ENCODE measurements at places on chromosomes 12 and 14.
A peak's percentile ranks its signal among the peaks of the same experiment; 100 is the strongest.

DNA sequence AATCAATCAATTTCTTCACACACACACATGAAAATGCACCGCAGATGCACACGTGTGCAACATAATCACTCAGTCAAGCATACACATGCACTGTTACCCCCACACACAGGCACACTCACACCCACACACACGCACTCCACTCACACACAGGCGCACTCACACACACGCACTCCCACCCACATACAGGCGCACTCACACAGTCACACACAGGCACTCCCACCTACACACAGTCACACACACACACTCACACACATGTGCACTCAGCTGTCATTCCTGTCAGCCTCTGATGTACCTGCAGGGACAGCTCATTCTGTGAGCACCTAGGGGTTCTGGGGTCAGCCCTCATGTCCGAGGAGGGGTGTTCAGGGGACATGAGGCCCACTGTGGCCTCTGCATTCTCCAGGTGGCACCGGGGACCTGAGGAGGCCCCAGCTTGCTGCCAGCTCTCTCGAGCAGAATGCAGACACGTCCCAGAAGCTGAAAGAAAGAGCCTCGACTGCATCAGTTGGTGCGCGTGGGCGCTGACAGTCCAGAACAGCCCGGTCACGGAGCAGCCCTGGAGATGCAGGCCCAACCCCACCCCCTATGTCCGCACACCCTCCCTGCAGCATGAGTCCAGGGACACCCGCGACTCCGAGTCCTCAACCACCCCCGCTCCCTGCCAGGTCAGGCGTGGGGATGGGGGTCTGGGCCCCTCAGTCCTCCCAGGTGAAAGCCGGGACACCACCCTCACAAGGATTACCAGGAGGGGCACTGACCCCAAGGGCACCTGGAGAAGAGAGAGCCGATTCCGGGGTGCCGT, 69.3 kb downstream of the NOC4L start:
- no peak for DNase-seq

- DNase-seq: no peak
Observed at GRCh38 chr12:21429994-21430393, 7.5 kb upstream of the PYROXD1 start.

GRCh38 chr12:18158774-18159557, 69.0 kb upstream of the RERGL start:
- DNase-seq: peak; percentile 39

- peak; percentile 61 for DNase-seq
Observed at GRCh38 chr14:54893151-54893760, 9.4 kb downstream of the GCH1 start.

DNA sequence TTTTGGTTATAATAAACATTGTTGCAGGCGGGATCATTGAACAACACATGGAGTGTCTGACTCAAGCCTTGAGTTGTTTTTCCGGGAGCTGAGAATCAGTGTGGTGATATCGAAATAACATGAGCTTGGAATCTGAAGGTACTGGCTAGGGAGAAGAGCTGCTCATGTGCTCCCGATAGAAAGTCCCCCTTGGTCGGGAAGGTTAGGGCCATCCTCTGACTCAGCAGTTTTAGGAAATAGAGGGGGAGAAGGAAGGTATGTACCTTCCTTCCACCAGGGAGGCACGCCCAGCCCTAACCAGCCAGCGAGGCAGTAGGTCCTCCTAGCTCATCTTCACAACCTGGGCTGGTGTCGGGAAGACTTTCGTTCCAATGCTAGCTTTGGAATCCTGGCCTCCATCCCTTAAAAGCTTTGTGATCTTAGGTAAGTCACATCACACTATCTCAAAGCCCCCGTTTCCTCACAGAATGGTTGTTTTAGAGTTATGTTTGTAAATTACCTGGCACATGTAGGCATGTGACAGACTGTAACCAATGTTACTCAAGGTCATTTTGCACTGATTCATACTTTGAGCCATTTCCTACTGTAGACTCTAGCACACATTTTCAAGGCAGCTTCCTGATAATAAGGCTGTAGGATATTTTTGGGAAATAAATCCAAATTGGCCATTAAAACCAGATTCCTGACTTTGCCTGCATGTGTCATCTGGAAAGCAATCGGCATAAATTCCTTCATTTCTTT, 1.9 kb upstream of the RAB35 start:
- DNase-seq: peak; percentile 25

DNA sequence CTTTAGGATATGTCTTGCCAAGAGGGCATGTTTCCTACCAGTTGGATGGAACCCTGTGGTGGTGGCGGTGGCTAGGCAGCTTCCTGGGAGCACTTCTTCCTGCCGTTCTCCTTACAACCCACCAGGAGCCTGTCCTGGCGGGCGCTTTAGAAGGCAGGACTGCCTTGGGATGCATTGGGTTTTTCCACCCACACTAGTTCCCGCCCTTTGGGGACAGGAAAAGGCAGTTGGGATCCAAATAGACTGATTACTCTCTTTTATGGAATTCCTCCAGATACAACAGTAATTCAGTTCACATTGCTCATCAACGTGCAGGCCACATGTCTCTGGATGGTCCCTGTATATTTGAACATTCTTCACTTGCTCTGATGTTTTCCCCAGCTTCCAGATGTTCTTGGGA, 305.7 kb upstream of the SSTR1 start:
- DNase-seq: peak; percentile 35

DNA sequence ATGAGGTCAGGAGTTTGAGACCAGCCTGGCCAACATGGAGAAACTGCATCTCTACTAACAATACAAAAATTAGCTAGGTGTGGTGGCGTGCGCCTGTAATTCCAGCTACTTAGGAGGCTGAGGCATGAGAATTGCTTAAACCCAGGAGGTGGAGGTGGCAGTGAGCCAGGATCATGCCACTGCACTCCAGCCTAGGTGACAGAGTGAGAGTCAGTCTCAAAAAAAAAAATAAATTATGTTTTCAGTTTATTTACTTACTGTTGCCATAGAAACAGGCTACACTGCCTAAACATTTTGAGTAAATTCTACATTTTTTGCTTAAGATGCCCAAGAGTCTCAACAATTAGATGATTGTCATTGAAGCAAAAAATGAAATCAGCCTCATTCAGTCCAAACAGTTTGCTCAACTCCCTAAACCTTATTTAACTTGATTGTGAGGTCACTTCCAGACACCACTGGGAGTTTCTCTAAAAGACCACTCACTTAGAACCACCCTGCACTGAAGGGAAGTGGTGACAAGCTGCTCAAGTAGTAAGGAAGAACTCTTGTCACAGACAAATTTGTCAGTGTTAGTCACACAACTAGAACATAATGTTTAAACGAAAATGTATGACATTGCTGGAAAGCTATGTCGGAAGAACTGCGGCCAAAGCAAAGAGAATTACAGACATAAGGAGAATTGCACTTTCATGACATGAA, 9.8 kb upstream of the GNPNAT1 start:
- DNase-seq: peak; percentile 56

GRCh38 chr14:77140359-77141213, 1.0 kb downstream of the ZDHHC22 start:
- no peak for DNase-seq

GRCh38 chr12:30898846-30899245, 27.7 kb upstream of the TSPAN11 start:
- no peak for DNase-seq

- DNase-seq: peak; percentile 55
Observed at GRCh38 chr12:63915105-63915800, 70.8 kb downstream of the SRGAP1 start.

GRCh38 chr12:6277982-6278438, 32.5 kb upstream of the PLEKHG6 start:
- no peak for DNase-seq

DNA sequence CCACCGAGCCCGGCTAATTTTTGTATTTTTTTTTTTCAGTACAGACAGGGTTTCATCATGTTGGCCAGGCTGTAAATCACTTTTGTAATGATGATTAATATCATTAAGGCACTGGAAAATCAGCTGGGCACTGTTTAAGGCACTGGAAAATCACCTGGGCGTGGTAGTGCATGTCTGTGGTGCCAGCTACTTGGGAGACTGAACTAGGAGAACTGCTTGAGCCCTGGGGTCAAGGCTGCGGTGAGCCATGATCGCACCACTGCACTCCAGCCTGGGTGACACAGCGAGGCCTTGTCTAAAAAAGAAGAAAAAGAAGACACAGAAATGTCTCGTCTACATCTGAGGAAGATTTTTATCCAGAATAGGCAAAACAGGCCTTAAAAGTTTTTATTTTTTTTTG, 12.7 kb downstream of the SLC11A2 start:
- DNase-seq: peak; percentile 55

DNA sequence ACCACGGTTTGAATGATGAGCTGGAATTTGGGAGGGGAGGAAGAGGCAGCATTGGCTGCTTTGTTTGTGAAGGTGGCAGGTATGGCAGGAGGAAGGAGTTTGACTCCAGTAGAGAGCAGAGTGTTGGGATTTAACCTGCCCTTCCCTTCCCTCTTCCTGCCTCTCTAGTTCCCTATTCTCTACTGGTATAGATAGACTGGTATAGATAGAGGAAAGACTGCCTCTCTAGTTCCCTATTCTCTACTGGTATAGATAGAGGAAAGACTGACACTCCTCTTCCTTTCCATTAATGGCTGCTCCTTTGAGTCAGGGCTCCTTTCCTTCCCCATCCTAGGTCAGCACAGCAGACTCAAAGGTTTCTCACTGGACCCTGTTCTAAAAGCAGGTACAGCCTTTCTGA, 8.4 kb upstream of the SYCP3 start:
- DNase-seq: no peak

GRCh38 chr12:43111608-43112007, 440.4 kb downstream of the ADAMTS20 start:
- no peak for DNase-seq

DNA sequence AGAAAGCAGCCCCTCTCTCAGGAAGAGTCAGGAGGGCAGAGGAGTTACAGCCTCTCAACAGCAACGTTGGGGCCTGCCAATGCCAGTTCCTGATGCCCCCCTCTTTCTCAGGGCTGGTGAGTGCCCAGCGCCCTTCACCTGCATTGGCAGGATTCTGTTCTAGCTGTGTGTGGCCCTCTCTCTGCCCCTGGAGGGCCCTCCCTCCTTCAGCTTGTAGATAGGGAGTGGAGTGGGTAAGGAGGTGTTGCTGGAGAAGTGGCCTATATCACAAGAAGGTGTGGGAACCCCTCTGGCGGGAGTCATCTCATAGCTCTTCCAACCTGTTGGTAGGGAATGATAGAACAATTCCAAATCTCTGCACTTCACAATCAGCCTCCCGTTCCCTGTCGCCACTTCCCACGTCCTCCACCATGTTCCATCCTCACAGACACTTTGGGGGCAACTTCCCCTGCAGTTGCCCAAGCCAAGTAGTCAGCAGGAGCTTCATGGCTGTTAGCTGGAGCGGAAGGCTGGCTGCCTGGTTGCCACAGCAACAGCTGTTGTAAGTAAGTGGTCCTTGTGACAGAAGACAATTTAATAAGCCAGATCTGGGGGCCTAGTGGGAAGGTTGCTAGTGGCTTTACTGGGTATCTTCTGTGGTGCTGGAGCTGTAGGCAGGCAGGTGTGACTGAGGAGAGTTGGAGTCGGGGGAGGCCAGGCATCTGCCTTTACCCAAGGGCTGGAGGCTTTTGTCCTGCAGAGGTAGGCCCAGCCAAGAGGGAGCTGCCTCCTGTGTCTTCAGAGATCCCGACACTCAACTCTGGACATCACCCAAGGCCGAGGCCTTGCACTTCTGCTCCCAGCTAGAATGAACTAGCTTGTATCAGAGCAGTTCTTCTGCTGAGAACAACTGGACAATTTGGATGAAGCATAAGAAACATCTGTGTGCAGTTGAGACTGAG, 38.4 kb downstream of the GALNT16 start:
- DNase-seq: no peak

DNA sequence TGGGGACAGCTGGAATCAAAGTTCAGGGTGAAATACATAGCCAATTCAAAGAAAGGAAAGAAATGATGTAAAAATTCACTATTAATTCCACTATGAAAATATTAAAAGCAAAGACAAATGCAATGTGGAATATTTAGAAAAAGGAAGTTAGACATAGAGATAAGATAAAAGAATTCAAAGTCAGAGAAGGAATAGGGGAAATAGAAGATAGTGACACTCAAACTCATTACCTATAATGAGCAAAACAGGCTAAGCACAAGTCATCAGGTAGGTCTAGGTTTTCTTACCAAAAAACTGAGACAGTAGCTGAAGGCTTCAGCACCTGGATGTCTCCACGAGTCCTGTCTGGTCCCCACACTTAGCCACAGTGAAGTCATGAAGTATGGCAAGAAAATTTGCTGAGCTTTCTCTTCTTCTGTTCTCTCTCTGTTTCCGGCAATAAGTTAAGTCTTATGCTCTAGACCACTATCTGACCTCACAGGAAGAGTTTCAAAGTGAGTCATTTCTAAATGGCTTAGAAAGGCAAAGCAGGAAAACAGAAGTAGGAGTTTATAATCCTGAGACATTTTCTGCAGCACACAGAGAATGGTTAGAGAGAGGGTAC, at the start of gene C3AR1:
TSS of gene C3AR1 (minus strand) at position 369 of the 604 bp plus-strand sequence. CDS start 6,174 bp downstream, outside the sequence.
- peak; percentile 71 for DNase-seq

DNA sequence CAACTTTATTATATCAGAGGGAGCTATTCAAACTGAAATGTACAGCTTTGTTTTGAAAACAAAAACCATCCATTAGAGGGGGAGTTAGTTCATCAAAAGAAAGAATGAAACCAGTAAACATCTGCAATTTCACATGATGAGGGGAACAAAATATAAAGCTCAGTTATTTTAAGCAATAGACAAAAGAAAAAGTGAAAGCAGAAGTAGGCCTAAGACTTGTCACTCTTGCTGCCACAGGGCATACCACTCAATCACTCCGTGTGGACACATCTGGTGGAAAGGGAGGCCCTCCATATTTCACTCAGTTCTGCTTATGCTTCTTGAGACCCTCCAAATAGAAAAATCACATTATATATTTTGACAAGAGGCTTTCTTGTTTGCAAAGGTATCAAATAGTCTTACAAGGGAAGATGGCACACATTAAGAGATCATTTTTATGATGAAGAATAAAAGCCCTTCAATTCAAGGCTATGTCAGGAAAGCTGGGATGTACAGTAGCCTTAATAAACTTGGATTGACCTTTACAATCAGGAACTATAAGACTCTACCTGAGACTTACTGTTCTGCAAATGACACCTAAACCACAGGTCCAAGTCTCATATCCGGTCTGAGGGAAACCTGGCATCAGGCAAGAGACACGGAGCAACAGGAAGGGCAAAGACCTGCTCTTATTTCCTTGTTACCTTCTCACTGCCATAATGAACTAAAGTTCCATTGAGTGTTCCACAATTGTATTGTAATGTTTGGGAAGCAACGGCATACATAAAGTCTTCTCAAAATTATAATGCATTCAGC, 222.5 kb upstream of the GRIP1 start:
- no peak for DNase-seq

GRCh38 chr12:106030210-106031071, 108.3 kb downstream of the NUAK1 start:
- peak; percentile 98 for DNase-seq

All from RPMI7951 (cell line).